ENCODE measurements at places on chromosomes 7 and 10.
A peak's percentile ranks its signal among the peaks of the same experiment; 100 is the strongest.

GRCh38 chr7:134067164-134067563 is 60.0 kb upstream of the LRGUK start:
- no peak for DNase-seq
- no peaks in the 10 kb centered on the region for H3K36me3 ChIP-seq
- no peak overlapping the region for H3K27ac ChIP-seq
- H3K4me3 ChIP-seq, result no peak overlapping the region

DNA sequence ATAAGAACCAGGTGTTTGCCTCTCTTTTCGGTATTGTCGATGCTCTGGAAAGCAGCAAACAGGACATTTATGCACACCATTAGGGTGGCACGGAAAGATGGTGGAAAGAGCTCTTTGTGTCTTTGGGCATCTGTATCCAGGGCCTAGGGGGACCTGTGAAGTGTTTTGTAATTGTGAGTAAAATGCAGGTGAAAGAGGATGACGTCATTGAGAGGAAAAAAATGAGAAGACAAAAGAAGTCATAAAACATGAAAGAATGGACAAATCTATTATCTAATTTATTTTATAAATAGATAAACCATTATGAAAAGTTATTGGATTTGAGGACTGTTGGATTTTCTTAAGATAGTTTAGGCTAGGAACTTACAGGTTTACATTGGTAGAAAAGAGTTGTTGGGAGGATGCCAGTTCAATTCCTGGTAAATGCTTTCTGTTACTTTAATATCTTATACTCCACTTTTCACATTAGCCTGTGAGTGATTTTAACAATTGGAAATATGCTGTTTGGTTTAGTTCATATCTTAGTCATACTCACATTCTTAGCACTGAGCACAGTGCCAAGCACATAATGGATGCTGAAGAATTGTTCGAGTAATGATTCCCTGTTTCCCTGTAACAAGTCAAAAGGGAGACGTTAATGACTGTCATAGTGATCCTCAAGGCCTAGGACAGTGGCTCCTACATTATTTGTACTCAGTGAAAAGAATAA is 62.6 kb downstream of the EXOC4 start:
- H3K36me3 ChIP-seq, result peaks cover 32% of the 10 kb centered on the region
- no peak overlapping the region for H3K27ac ChIP-seq
- no peak overlapping the region for H3K4me3 ChIP-seq
- no peak for DNase-seq
- H3K27me3 ChIP-seq, result no peaks in the 10 kb centered on the region

DNA sequence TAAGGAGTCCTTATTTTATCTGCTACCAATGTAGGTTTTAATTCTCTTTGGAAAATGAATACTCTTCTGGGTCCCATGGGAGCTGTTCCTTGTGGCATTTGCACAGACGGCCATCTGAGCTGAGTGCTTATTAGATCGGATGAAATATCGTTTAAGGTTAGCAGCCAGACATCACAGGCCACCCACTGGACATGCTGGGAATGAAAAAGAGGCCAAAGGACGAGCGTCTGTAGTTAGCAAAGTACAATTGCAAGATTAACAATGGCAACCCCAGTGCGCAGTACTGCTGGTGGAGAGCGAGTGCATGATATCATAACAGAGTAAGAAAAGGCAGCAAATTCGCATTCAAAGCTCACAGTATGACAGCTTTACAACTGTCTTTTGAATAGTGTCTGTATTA is 28.3 kb upstream of the CREB5 start:
- H3K4me3 ChIP-seq, result no peak overlapping the region
- H3K36me3 ChIP-seq, result no peaks in the 10 kb centered on the region
- no peak for DNase-seq
- H3K27ac ChIP-seq, result no peak overlapping the region
- H3K4me1 ChIP-seq, result no peaks in the 10 kb centered on the region
- H3K27me3 ChIP-seq, result peaks cover 13% of the 10 kb centered on the region

GRCh38 chr10:99682752-99683151 is 23.4 kb downstream of the ENTPD7 start:
- H3K27me3 ChIP-seq, result no peaks in the 10 kb centered on the region
- peaks cover 9% of the 10 kb centered on the region for H3K36me3 ChIP-seq
- H3K4me1 ChIP-seq, result no peaks in the 10 kb centered on the region
- no peak overlapping the region for H3K4me3 ChIP-seq

DNA sequence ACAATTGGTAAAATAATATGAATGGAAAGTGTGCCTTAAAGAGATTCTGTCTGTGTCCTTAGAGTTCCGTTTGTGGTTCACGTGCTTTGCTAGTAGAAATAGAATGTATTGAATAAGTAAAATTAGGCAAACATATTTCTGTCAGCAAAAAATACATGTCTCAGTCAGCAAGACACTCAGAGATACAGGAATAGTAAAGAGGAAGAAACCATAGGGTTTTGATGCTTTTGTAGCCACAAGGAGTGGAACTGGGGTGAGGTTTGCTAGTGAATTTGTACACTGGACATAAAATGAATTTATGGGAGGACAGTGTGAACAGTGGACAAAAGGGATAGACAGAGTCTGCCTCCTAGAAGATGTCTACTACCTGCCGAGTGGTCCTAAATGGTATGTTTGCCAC is 289.2 kb upstream of the NRP1 start:
- H3K27ac ChIP-seq, result no peak overlapping the region
- H3K36me3 ChIP-seq, result no peaks in the 10 kb centered on the region
- no peak overlapping the region for H3K4me3 ChIP-seq
- no peaks in the 10 kb centered on the region for H3K27me3 ChIP-seq
- no peaks in the 10 kb centered on the region for H3K4me1 ChIP-seq
- DNase-seq, result no peak

- no peak overlapping the region for H3K4me3 ChIP-seq
- no peak overlapping the region for H3K27ac ChIP-seq
Measured at GRCh38 chr7:26078437-26079336, 73.3 kb upstream of the NFE2L3 start.

GRCh38 chr10:54057357-54057756 is 743.7 kb downstream of the PCDH15 start:
- DNase-seq, result no peak
- H3K27me3 ChIP-seq, result no peaks in the 10 kb centered on the region
- H3K27ac ChIP-seq, result no peak overlapping the region
- H3K4me3 ChIP-seq, result no peak overlapping the region

DNA sequence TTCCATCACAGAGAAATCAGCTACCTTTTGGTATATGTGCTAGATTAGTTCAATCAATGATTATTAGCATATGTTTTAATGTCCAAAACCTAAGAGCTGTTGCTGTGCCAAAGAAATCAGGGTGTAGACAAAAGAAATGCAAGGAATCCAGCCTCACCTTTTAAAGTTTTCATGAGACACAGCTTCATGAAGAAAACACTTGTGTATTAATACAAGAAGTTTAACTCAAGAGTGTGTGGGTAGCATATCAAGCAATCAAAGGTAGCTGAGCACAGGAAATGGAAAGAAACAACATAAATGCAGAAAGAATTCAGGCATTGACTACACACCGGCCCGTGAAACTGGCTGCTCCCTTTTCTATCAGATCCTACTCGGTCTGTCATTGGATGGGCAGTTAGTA is 76.0 kb upstream of the CAV2 start:
- no peaks in the 10 kb centered on the region for H3K4me1 ChIP-seq
- DNase-seq, result no peak
- no peak overlapping the region for H3K4me3 ChIP-seq
- H3K36me3 ChIP-seq, result no peaks in the 10 kb centered on the region
- H3K27ac ChIP-seq, result no peak overlapping the region

DNA sequence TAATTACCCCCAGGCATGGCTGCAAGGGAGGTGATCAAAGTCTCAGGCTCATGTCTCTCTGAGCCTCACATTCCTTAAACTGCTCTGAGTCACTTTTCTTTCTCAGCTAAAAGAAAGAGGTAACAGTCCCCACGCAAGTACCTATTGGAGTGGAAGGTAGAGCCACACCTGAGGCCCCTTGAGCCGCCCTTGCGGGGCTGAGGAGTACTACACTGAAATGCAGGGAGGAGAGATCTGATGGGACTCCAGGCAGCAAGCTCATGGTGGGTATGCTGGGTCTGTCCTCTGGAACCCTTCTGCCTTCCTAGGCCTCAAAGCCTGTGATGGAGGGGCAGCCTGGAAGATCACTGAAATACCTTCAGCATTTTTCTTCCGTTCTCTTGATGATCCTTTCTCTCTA is 960.0 kb downstream of the DNAJB9 start:
- no peaks in the 10 kb centered on the region for H3K36me3 ChIP-seq
- H3K4me1 ChIP-seq, result no peaks in the 10 kb centered on the region
- DNase-seq, result no peak
- H3K27ac ChIP-seq, result no peak overlapping the region
- H3K27me3 ChIP-seq, result no peaks in the 10 kb centered on the region
- H3K4me3 ChIP-seq, result no peak overlapping the region

GRCh38 chr7:44757311-44757710 is 8.7 kb downstream of the ZMIZ2 start:
- H3K4me1 ChIP-seq, result peaks cover 5% of the 10 kb centered on the region
- H3K36me3 ChIP-seq, result peaks cover 21% of the 10 kb centered on the region
- no peak overlapping the region for H3K27ac ChIP-seq
- no peak overlapping the region for H3K4me3 ChIP-seq
- no peaks in the 10 kb centered on the region for H3K27me3 ChIP-seq

GRCh38 chr7:119640861-119641260 is 632.1 kb upstream of the KCND2 start:
- no peak overlapping the region for H3K4me3 ChIP-seq
- no peaks in the 10 kb centered on the region for H3K36me3 ChIP-seq
- H3K27ac ChIP-seq, result no peak overlapping the region
- H3K4me1 ChIP-seq, result no peaks in the 10 kb centered on the region

DNA sequence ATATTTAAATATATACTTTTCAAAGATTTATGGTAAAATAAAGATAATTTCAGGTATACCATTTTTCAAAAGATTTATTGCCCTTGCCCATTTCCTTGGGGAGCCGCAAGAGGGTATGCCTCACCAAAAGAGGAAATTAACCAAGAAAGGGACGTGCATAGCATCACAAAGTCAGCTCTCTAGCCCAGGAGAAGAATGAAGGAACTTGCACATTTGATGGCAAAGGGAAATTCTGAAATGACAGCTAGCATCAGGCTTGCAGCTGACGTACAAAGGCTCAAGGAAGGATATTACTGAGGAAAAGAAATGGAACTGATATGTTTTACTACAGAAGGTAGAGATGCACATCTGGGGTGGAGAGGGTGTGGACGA is 93.6 kb upstream of the RSU1 start:
- H3K36me3 ChIP-seq, result no peaks in the 10 kb centered on the region
- H3K27me3 ChIP-seq, result peaks cover 28% of the 10 kb centered on the region
- no peak for DNase-seq
- H3K4me1 ChIP-seq, result peaks cover 4% of the 10 kb centered on the region
- H3K27ac ChIP-seq, result no peak overlapping the region
- no peak overlapping the region for H3K4me3 ChIP-seq

- H3K27ac ChIP-seq, result no peak overlapping the region
- H3K4me1 ChIP-seq, result peaks cover 6% of the 10 kb centered on the region
- no peaks in the 10 kb centered on the region for H3K27me3 ChIP-seq
- no peak for DNase-seq
- no peaks in the 10 kb centered on the region for H3K36me3 ChIP-seq
- H3K4me3 ChIP-seq, result no peak overlapping the region
Measured at GRCh38 chr10:128633864-128634540, 507.8 kb upstream of the MKI67 start.

GRCh38 chr7:39338716-39339115 is 227.5 kb upstream of the YAE1 start:
- H3K4me1 ChIP-seq, result no peaks in the 10 kb centered on the region
- H3K36me3 ChIP-seq, result no peaks in the 10 kb centered on the region
- no peaks in the 10 kb centered on the region for H3K27me3 ChIP-seq
- no peak overlapping the region for H3K4me3 ChIP-seq
- H3K27ac ChIP-seq, result no peak overlapping the region
- DNase-seq, result no peak

DNA sequence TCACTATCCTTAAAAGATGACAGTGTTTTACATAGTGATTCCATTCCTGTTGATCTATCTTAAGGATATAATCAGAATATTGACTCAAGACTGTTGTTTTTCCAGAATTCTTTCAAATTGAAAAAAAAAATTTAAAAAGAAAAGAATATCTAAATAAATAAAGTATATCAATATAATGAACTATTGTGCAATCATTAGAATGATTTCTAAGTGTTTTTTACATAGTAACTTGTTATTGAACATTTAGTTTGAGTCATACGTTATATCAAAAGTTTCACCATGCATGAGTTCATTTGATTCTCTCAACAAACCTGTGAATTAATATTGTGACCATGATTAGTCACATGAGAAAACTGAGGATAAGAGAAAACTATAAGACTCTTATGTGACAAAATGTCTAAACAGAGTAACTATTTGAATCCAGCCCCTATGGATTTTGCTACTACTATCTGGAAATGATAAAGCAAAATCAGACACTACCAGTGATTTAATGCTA is 46.1 kb downstream of the KLF6 start:
- peaks cover 2% of the 10 kb centered on the region for H3K27me3 ChIP-seq
- H3K27ac ChIP-seq, result no peak overlapping the region
- H3K4me1 ChIP-seq, result peaks cover 27% of the 10 kb centered on the region
- no peak for DNase-seq
- no peak overlapping the region for H3K4me3 ChIP-seq

DNA sequence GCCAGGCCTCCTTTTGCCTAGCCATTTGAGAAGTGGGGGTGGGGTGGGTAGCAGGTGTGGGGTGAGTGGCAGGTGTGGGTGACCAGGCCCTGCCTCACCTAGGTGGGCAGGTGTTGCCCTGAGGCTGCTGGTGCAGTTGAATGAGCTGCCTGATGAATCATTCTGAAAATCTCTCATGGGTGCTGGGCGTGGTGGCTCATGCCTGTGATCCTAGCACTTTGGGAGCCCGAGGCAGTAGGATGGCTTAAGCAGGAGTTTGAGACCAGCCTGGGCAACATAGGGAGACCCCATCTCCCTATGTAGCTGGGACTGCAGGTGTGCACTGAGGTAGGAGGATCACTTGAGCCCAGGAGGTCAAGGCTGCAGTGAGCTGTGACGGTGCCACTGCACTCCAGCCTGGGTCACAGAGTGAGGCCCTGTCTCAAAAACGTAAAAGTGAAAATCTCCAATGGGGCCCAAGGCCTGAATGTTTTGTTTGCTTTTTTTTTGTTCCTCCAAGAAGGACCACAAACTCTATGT is 17.7 kb downstream of the TSPAN14 start:
- H3K4me3 ChIP-seq, result peak overlapping the region; percentile 48
- no peak for DNase-seq

- no peak overlapping the region for H3K27ac ChIP-seq
- no peaks in the 10 kb centered on the region for H3K36me3 ChIP-seq
- peaks cover 2% of the 10 kb centered on the region for H3K27me3 ChIP-seq
- no peak overlapping the region for H3K4me3 ChIP-seq
Measured at GRCh38 chr7:92437956-92438491, 9.3 kb upstream of the GATAD1 start.

GRCh38 chr7:25552998-25553397 is 324.7 kb upstream of the NPVF start:
- no peaks in the 10 kb centered on the region for H3K36me3 ChIP-seq
- H3K4me1 ChIP-seq, result peaks cover 5% of the 10 kb centered on the region
- H3K4me3 ChIP-seq, result no peak overlapping the region
- no peak for DNase-seq
- H3K27me3 ChIP-seq, result peaks cover 22% of the 10 kb centered on the region
- no peak overlapping the region for H3K27ac ChIP-seq

GRCh38 chr7:81583882-81584533 is 185.8 kb downstream of the HGF start:
- no peaks in the 10 kb centered on the region for H3K27me3 ChIP-seq
- no peaks in the 10 kb centered on the region for H3K36me3 ChIP-seq
- H3K4me1 ChIP-seq, result no peaks in the 10 kb centered on the region
- no peak overlapping the region for H3K27ac ChIP-seq
- DNase-seq, result no peak
- no peak overlapping the region for H3K4me3 ChIP-seq

- H3K36me3 ChIP-seq, result no peaks in the 10 kb centered on the region
- H3K27me3 ChIP-seq, result peaks cover 2% of the 10 kb centered on the region
- no peak overlapping the region for H3K27ac ChIP-seq
- DNase-seq, result no peak
- H3K4me1 ChIP-seq, result no peaks in the 10 kb centered on the region
Measured at GRCh38 chr7:111823826-111824225, 261.5 kb upstream of the IMMP2L start.
